ENCODE measurements at places on chromosomes 5 and 9.

DNA sequence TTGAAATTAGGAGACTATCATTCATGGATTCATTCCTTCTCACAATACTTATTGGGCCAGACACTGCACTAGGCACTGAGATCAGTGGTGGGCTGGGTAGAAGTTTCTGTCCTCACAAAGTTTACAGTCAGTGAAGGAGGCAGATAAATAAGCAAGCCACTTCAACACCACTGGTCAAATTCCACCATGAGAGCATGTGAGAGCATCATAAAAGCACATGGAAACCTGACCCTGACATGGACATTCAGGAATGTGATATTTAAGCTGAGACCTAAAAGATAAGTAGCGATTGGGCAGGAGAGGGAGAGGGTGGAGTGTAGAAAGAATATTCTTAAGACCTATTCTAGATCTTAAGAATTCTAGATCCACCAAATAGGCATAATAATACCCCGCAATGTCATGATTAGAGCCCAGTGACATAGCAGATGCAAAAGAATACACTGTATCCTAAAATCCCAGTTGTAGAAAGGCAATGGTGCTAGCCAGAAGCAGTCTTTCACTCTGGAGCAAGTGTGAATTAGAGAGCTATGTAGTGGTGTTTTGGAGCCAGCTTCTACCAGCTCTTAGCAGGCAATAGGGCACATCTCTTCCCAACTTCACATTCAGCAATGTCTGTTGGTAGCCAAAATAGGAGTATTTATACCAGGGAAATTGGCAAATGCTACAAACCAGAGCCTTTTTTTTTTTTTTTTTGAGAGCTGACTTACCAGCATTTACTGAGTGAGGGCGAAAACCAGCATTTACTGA is 46.4 kb downstream of the SH3RF2 start:
- DNase-seq: no peak

GRCh38 chr5:127840198-127840524 is 137.0 kb downstream of the CCDC192 start:
- DNase-seq: no peak

- peak; percentile 34 for DNase-seq
Observed at GRCh38 chr5:143001764-143002351, 231.7 kb downstream of the ARHGAP26 start.

DNA sequence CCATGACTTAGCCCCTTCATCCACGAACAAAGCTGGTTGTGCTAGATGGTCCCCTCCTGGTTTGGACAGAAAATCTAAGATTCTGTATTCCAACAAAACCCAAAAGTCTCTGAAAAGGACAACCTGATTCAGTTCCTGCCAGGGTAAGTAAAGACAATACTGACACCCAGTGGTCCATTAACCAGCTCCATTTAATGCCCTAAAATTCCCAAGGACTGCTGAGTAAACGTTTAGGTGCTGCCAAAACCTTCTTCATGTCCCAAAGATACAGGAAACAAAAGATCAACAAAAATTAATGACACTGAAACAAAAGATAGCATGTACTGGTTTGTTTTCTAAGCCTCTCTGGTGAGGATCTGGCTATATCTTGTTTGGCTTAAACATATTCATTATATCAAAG is 25.3 kb upstream of the PPP1R2B start:
- DNase-seq: no peak

- no peak for DNase-seq
Observed at GRCh38 chr9:128523199-128523925, 18.8 kb downstream of the GLE1 start.

- DNase-seq: no peak
Observed at GRCh38 chr5:83000922-83001321, 76.3 kb downstream of the TMEM167A start.

GRCh38 chr5:98865690-98866089 is 63.1 kb downstream of the CHD1 start:
- DNase-seq: no peak

DNA sequence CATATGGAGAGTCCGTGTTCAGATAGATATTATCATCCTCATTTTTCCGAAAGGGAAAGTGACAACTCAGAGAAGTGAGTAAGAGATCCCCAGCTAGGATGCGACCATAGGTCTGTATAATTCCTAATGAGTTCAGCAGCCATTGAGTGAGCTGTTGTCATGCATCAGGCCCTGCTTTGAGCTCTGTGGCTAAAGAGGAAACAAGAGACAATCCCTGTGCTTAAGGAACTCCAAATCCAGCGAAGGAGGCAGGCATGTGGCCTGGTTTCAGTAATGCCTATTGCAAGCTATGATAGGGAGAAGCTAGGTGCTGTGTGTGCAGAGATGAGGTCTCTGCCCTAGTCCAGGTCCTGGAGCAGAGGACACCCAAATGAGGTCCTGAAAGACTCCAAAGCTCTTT is 192.8 kb downstream of the ACTL7B start:
- no peak for DNase-seq

- DNase-seq: no peak
Observed at GRCh38 chr5:177396807-177397206, 3.7 kb downstream of the PFN3 start.

- peak; percentile 16 for DNase-seq
Observed at GRCh38 chr9:15403155-15403554, 19.5 kb upstream of the SNAPC3 start.

DNA sequence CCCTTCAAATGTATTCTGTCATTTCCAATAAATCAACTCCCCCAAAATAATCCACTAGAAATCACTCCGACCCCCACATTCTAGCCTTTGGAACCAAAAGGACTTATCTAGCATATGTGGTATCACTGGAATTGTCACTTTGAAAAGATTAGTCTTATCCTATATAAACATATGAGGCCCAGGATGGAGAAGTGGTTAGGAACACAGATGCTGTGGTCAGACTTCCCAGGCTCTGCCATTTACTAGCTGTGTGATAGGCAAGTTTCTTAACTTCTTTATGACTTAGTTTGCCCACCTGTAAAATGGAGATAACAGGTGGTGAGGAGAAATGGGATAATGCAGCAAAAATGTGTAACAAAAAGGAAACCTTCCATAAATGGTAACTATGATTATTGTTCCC is 62.0 kb upstream of the GLRX start:
- DNase-seq: no peak

GRCh38 chr9:132646726-132647125 is 23.1 kb downstream of the DDX31 start:
- DNase-seq: no peak

DNA sequence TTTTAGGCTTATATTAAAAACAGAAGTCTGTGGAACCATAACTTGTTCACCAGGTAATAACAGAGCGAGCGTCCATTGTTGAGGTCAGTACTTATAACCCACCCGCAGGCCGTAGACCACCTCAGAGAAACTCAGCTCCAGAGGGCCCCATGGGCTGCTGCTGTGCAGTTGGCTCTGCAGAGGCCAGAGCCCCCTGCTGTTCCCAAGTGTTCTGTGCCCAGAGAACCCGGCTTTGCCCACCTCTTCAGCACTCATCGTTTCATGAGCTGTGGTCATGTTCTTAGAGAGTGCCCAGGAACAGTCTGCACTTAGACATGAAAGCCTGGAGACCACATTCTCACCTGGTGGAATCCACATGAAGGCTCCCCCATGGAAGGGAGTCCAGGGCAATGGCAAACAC is 50.4 kb upstream of the SLC2A8 start:
- DNase-seq: no peak

DNA sequence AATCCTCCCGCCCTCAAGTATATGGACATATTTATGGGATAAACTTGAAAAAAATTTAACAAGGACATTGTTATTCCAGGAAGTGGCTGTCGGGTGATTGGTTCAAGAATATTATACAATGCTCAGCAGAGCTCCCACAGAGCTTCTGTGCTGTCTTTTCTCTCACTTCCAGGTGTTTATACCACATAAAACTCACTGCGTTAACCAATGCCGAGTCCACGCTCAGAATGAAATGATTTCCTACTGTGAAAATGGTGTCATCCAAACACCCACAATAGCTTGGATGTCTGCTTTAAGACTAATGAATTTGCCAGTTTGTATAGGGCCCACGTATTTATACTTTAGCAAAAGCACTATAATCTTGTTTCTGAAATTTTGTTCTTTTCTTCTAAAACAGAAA is 368.2 kb downstream of the NDUFS4 start:
- DNase-seq: no peak

DNA sequence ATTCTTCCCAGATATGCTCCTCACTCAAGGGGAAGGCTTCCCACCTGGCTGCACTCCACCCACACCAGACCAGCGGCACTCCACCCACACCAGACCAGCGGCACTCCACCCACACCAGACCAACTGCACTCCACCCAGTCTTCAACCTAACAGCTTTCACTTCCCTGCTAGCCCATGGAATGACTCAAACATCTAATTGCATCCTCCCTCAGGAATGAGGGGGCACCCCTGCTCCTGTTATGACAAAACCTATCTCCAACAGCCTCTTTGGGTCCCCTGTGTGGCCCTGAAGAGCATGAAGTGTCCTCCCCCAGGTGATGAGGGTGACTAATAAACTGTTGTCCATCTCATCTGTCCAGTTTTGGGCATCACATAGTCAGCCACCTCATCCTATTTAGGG is 556.6 kb upstream of the TUSC1 start:
- no peak for DNase-seq

- DNase-seq: no peak
Observed at GRCh38 chr9:93974151-93974550, 19.0 kb upstream of the BARX1 start.

DNA sequence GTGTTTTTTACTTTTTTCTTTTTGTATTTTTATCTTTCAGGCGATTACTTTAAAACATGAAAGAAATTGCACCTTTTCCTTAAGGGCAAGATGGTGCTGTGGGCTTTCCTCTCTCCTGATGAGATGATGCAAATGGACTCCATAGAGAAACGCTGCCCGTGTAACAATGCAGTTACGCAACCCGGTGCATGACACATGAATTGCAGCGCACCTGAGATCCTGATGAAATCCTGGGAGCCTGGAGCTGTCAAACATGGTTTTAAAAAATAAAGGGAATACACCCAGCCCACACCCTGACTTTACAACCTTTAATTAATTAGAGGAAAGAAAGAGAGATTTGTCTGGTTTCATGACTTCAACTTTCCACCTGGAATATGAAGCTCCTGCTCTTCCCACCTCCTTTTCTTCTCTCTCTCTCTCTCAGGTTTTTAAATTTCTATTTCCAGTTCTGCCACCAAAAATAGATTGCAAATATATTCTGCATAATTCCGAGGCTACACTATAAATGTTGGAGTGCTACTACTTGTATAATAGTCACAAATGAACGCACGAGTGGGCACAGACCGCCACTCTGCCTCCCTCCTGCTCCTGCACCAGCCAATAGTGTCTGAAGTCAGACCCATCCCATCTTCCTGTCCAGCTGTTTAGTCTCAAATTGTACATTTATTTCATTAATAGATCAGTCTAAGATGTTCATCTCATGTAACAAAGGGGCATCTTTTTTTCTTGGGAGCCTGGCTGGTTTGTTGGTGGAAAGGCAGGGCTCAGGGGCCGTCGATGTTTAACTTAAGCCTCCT is 179.1 kb downstream of the AUH start:
- no peak for DNase-seq

- no peak for DNase-seq
Observed at GRCh38 chr9:131337131-131337848, 47.8 kb downstream of the PLPP7 start.

GRCh38 chr9:22454016-22454415 is 7.4 kb downstream of the DMRTA1 start:
- DNase-seq: no peak

DNA sequence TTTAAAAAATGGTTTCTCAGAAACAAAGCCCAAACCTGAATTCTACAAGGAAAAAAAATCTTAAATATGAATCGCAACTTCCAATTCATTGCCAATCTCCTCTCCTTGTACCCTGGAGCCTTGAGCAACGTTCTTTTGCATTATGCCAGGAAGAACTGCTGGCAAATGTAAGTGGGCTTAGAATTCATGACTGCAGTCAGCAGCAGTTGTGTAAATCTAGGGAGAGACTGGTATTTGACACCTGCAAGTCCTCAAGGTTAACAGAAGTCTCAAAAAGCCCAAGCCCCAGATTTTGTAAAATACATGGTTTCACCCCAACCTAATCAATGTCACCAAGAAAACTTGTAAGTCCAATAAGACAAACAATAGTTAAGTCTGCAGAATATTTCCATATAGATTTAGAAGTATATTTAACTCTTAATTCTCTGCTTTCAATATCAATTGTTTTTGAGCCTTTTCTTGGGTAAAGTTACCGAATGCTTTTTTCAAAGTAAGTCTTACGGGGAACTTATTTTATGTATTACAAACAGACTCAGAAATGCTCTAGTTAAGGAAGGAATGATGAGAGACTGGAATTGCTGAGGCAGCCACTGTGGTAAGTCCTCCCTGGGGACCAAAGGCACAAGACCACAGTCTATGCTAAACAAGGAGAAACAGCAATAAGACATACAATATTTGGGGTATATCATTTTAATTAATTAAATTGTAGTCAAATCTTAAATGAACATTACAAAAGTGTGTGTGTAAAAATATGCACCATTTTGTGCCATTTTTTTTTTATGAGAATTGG is 31.3 kb downstream of the ELL2 start:
- no peak for DNase-seq

GRCh38 chr5:176817369-176817840 is 7.0 kb downstream of the UNC5A start:
- DNase-seq: no peak

GRCh38 chr9:19320495-19320894 is 59.5 kb downstream of the RPS6 start:
- DNase-seq: no peak
